ENCODE measurements at places on chromosomes 2 and 18. TPM values are rescaled to one million over a fixed set of nuclear protein-coding genes. Genes with fewer than 3 reads are reported as not detected.

DNA sequence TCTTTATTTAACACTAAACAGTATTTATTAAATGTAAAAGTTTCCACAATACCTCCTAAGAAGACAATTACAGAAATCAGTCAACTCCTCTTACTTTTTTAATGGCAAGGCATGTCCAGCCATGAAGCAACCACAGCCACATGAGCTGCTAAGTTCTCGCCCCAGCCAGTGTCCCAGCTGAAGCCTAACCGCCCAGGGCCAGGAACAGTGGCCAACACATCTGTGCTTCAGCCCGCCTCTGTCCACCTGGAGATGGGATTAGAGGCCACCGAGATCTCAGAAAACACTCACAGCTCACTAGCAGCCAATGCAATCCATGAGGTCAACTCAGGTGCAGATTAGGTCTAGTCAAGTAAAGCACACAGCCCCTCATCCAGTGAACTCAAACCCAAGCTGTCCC lies 40.2 kb downstream of the PID1 start:
- DNase-seq, result no peak

- peak; percentile 46 for DNase-seq
Measured at GRCh38 chr2:224369028-224369632, 32.8 kb downstream of the FAM124B start.

GRCh38 chr2:233076749-233077148 lies 16.6 kb downstream of the INPP5D start:
- no peak for DNase-seq

DNA sequence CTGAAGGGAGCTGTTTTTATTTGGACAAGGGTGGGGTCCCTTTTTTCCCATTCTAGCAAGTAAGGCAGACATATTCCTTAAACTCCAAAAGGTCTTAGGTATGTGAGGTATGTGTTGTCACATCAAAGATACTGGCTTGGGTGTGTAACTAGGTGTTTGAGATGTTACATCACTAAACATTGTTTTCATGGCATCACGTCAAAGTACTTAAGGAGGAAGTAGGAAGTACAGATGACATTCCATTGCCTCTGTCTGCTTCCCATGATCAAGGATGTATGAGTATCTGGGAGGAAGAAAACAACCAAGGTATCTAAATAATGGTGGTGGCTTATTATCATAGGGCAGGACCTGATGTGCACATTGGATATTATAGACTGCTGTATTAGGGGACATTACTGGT lies 39.3 kb downstream of the CD302 start:
- peak; percentile 71 for DNase-seq

- DNase-seq, result no peak
Measured at GRCh38 chr2:176482107-176482506, 212.9 kb downstream of the MTX2 start.

GRCh38 chr2:8819194-8819593 lies 18.2 kb downstream of the KIDINS220 start:
- DNase-seq, result peak; percentile 33

DNA sequence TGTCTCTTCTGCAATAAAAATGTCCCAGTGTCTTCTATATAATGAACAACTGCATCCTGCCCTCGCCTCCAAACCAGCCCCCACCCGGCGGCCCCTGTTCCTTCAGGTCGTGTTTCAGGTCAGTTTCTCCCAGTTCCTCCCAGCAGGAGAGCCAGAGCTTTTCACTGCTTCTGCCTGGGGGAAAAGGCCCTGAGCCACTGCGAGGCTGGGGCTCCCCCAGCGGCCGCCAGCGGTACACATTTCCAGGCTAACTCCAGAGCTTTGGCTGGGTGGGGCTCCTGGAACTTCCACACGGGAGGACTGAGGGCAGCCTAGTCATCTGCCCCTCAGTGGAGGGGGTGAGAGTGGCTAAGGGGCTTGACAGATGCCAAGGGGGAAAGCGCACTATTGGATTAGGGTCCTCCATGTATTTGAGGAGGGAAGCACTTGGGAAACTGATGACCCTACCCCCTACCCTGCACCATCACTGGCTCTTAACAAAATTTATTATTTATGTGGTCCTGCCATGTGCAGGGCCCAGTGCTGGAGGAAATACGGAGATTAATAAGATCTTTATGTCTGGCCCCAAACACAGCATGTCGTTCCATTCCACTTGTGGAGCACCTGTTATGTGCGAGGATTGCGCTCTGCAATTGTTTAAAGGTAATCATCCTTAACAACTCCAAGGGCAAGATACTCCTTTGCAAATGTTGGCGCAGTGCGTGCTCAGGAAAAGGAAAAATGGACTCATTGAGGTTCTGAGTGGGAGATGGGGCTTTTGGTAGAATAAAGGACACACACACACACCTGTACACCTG lies 17.3 kb upstream of the CYS1 start:
- peak; percentile 57 for DNase-seq

DNA sequence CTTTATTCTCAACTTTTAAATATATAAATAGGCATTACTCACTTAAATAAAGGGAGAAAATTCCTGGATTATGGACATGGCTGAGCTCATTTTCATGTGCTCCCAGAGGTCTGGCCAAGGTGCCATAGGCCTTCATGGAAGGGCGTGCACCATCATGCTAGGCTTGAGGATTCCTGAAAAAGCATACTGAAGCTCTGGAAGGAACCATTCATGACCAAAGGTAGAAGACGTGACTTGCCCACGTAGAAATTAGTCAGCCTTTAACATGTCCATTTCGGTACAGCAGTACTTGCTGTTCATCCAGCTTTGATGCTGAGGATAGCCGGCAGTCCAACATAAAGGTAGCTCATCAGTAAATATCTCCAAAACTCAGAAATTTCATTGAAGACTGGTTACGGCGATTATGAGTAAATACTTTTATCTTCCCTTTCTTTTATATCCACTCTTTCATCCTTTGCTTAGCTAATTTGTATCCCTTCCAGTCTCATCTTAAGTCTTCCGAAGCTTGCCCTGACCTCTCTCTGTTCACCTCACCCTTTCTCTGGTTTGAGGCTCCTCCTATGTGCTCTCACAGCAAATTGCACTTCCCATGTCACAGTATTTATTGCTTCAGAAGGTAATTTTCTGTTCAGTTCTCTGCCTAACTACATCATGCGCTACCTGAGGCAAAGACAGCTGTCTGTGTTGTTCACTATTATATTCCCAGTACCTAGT lies 32.3 kb upstream of the ASNSD1 start:
- DNase-seq, result no peak

Gene FEV
- not detected for total RNA-seq
